NCI-H1105 treated with DMSO at 0.1 percent for 48 hours (cell line): ENCODE measurements at places on chromosomes 1 and 21.

GRCh38 chr1:102071451-102071850 is 74.7 kb upstream of the OLFM3 start:
- DNase-seq = no peak

GRCh38 chr1:32953495-32953894 is 11.1 kb downstream of the RNF19B start:
- DNase-seq = no peak

DNA sequence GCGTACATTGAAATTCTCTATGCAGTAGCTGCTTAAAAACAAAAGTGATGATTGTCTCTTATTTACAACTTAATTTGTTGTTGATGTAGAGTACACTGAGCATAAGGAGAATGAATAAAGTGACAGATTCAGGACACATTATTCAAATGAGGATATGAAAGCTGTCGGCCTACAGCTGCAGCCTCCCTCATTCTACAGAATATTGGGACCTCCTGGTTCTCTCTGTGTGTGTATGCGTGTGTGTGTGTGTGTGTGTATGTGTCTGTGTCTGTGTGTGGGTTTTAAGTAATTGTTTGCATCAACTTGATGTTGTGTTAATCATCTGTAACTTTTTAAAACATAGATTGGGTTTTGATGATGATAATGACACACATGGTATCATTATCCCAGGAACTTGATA is 17.9 kb downstream of the PROX1 start:
- DNase-seq = no peak

DNA sequence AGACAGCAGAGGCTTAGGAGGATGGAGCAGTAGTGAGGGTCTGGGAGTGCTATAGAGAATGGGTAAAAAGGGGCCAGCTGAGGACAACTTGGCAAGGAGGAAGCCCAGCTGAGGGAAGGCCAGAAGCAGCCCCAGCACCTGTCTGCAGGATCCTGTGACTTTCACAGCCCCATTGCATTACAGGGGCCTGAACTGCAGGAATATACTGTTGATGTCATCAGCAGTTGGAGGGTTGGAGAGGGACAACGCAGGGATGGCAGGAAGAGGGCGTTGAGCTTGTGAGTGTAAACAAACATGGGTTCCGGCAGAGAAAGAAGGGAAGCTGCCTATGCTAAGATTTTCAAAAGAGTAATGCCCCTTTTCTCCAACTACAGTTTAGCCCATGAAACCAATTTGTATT is 628.5 kb downstream of the SMYD3 start:
- no peak for DNase-seq

DNA sequence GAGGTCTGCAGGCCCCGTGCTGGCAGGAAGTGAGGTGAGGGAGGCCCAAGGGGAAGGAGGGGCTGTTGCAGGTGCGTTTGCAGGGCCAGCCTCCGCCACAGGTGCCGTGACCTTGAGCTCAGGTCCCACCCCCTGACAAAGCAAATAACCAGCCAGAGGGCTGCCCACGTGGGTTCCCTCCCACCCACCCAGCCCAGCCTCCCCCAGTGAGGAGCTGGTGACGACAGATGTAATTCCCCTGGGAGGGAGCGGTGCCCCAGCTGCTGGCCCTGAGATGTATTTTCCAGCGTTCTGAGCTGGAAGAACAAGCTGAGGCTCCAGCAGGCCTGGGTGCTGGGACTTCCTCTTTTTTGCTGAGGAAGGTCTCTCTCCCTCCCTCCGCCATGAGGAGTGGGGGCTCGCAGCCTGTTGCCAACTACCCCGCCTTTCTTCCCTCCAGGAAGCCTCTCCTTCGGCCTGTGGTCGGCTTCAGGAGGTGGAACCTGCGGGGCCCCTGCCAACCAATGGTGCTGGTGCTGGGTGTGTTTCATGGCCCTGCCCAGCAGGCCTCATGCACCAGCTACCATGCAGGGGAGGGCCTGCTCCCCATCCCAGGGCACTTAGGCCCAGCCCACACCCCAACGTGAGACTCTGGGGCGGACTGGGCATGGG is 153.2 kb downstream of the PRDM16 start:
- DNase-seq = peak; percentile 59

- no peak for DNase-seq
Observed at GRCh38 chr1:147072482-147073432, 99.5 kb downstream of the PRKAB2 start.

- DNase-seq = no peak
Observed at GRCh38 chr1:206753141-206753540, 17.4 kb upstream of the IL19 start.

DNA sequence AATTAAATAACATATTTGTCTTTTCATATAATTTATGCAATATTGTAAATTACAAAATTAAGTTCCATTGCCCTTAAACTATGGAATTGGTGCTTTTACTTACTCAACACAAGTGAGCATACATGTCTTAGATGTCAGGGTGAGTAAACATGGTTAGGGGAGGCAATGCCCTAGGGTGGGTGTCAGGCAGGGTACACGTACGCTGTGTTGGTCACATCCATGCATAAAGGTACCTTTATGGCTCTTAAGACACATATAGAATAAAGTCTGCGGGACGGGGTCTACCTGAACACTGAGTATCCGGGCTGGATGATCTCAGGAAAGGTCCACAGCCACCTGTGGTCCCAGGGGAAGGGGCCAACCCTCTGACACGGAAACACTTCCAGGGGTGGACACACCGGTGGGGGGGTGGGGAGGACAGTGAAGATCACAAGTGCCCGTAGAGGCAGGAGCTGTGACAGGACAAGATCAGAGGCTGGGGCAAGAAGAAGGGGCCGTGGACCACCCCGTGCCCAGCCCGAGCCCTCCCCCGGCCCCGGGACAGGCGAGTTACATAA is 720 bp downstream of the LIN9 start:
- peak; percentile 11 for DNase-seq

DNA sequence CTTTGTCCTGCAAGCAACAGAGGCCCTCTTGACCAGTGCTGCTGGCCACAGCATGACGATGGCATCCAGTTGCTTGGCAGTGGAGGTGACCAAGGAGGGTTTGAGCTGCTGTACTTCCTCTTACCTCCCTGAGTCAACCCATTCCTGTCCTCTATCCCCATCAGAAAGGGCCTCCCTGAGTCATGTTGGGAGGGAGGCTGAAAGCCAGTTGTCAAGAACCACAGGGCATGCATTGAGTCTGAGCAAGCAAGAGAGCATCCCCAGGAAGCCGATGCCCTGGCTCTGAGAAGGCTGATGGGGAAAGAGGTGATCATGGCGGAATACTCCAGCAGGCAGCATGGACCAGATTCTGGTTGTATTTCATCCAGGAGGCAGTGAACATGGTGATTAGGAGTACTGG is 69.6 kb downstream of the LACTBL1 start:
- no peak for DNase-seq

GRCh38 chr1:87126886-87127505 is 201.7 kb upstream of the LMO4 start:
- DNase-seq = no peak

DNA sequence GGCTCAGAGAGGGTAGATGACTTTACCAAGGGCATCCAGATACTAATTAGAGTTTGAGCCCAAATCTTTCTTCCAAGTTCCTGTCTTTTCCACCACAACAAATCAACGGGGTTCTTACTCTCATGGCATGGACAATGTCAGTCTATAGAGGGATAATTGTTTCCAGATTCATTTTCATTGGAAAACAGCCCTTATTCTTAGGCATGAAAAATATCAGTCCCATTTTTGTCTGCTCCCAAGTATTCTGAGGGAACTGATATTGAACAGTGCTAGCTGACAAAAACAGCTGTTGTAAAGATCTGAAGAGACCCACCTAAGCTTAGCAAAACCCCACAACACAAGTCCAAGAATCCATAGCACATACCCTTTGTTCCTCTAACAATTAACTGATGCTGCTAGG is 349.1 kb upstream of the BEND5 start:
- DNase-seq = no peak

GRCh38 chr1:234675572-234675971 is 65.6 kb upstream of the IRF2BP2 start:
- DNase-seq = no peak

- no peak for DNase-seq
Observed at GRCh38 chr1:219126377-219126776, 47.3 kb upstream of the LYPLAL1 start.

DNA sequence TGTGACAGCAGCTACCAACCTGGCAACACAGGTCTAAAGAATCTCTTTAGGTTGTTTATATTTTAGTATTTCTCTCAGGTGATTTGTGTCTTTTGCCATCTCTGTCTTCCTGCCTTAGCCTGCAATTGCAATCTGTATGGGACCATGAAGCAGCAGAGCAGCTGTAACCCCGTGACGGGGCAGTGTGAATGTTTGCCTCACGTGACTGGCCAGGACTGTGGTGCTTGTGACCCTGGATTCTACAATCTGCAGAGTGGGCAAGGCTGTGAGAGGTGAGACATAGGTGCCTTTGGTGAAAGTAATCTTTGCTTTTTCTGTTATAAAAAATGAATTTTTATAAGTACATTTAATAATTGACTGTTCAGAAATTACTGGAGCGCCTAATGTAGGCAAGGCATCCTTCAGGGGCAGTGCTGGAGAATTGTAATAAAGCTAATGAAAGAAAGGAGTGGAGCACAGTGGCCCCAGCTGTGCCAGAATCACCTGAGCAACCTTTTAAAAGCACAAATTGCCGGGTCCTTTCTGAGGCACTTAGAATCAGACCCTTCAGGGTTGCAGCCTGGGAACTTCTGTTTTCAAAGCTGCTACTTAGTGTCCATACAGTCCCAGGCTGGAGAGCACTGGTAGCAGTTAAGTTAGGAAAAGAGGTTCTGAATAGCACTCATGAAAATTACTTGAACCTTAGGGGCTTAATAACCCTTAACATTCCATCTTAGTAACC is 60.6 kb upstream of the LAMC2 start:
- no peak for DNase-seq

- no peak for DNase-seq
Observed at GRCh38 chr1:228009828-228010775, 3.3 kb downstream of the WNT3A start.

- no peak for DNase-seq
Observed at GRCh38 chr1:112255080-112255479, 140.9 kb upstream of the CTTNBP2NL start.

DNA sequence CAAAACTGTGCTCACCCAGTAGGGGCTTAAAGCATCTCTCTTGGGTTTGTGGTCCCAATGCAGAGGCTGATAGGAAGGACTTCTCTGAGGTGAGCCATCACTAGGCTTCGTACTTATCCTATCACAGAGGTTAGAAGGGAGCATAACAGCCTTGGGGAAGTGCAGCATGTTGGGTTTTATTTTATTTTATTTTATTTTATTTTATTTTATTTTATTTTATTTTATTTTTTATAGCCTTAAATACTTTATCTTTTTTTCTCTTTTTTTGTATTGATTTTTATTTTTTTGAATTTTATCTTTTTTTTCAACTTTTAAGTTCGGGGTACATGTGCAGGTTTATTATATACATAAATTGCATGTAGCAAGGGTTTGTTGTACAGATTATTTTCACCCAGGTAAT is 48.9 kb upstream of the LPGAT1 start:
- DNase-seq = no peak

GRCh38 chr1:181104042-181104789 is 15.7 kb downstream of the IER5 start:
- no peak for DNase-seq

- DNase-seq = peak; percentile 1
Observed at GRCh38 chr1:211548321-211549091, 30.5 kb downstream of the SLC30A1 start.

- no peak for DNase-seq
Observed at GRCh38 chr1:230286166-230286889, 139.8 kb downstream of the PGBD5 start.

- no peak for DNase-seq
Observed at GRCh38 chr1:56202796-56203492, 376.4 kb downstream of the PLPP3 start.

- DNase-seq = no peak
Observed at GRCh38 chr21:42542596-42542995, 28.9 kb downstream of the SLC37A1 start.

DNA sequence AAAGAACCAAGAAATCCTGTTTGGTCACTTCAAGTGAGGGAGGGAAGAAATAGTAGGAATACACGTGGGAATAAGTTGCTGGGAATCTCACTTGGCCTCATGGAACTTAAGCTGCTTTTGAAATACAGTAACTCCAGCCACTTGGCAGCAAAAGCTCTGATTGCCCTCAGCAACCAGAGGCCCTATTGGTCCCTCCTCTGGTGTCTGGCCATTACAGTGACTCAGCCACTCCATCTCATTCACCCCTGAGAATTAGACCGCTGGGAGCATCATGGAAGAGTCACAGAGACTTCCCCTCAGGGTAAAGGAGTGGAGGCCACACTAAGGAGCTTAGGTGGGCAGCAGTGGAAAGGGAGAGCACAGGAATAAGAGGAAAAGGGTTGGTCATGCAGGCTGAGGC is 99.6 kb downstream of the ELAVL4 start:
- DNase-seq = no peak

GRCh38 chr1:232059726-232060374 is 433.3 kb downstream of the DISC1 start:
- DNase-seq = no peak

- no peak for DNase-seq
Observed at GRCh38 chr1:4179914-4180735, 280.1 kb upstream of the C1orf174 start.

- peak; percentile 14 for DNase-seq
Observed at GRCh38 chr1:173255214-173255813, 48.2 kb upstream of the TNFSF4 start.

DNA sequence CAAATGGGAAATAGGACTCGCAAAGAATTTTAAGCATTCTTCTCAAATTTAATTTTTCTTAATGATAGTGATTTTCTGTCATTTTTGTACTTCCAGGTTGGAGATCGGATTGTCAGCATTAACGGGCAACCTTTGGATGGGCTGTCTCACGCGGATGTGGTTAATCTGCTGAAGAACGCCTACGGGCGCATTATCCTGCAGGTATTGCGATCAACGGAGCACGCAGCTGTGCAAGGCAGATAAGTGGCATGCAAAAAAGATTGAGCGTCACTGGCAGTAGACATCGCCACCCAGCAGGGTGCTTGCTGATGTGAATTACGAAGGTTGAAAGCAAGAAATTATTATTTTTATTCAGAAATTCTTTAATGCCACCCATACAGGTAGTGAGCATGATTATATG is 65.9 kb upstream of the L1TD1 start:
- no peak for DNase-seq

- no peak for DNase-seq
Observed at GRCh38 chr1:3657096-3657475, 4.8 kb downstream of the TP73 start.

GRCh38 chr1:24930260-24931145 is at the start of gene RUNX3:
RUNX3 (minus strand) TSS chr1:24930276; CDS start chr1:24929868, 408 bp downstream.
- peak; percentile 68 for DNase-seq

GRCh38 chr1:175865041-175865766 is 121.8 kb upstream of the TNR start:
- DNase-seq = no peak

DNA sequence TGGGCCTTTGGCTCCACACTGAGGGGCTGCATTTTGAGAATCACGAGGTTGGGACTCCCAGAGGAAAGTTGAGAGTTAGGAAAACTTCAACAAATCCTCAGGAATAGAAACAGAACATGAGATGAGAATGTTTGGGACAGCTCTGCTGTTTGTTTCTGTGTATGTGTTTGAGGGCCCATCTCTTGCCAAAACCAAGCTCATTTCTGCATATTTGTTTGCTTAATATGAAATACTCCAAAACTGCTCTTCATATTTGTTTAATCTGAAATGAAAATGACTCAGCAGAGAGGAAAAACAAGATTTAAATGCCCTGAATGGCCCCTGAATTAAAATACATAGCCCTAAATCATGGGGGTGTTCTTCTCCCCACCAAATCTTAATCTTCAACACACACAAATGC is 78.1 kb downstream of the DDR2 start:
- DNase-seq = no peak

GRCh38 chr1:204456826-204457442 is 37.7 kb downstream of the PIK3C2B start:
- DNase-seq = no peak

- no peak for DNase-seq
Observed at GRCh38 chr1:20058531-20058930, 11.5 kb upstream of the PLA2G5 start.
